ENCODE measurements at places on chromosomes 6 and 20.
A peak's percentile ranks its signal among the peaks of the same experiment; 100 is the strongest.

DNA sequence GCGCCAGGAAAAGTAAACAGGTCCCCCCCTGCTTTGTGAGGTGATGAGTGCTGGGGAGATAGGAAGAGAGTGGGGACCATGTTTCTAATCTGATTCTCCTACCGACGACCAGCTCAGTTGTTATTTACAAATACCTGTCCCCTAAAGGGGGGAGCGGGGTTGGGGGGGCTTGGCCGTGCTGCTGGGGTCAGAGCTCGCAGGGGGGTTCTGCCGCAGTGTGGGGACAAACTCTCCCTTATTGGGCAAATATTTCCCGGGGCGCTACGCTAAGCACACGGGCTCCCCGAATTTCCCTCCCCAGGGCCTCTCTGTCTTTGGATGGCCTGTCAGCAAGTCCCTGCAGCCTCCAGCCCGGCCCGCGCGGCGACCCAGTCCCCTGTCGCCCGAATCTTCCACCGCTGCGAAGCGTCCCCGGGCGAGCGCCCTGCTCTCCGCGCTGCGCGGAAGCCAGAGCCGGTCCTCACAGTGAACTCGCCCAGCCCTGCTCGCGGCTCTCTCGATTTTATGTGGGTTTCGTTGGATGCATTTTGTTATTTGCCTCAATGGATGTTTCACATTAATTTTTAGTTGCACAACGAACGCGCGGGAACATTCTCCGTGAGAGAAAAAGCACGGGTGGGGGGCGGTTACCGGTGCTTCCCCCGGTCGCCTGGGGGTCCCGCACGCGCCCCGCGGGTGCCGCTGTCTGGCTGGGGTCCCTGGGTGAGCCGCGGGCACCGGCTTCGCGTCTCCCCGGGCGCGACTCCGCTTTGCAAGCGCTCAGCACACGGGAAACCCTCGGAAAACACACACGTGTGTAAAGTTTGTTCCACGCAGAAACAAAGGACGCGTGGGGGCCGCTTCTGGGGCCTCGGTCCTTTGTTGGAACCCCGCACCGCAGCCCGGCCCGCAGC, 1.5 kb upstream of the STX16 start:
- DNase-seq, result no peak

DNA sequence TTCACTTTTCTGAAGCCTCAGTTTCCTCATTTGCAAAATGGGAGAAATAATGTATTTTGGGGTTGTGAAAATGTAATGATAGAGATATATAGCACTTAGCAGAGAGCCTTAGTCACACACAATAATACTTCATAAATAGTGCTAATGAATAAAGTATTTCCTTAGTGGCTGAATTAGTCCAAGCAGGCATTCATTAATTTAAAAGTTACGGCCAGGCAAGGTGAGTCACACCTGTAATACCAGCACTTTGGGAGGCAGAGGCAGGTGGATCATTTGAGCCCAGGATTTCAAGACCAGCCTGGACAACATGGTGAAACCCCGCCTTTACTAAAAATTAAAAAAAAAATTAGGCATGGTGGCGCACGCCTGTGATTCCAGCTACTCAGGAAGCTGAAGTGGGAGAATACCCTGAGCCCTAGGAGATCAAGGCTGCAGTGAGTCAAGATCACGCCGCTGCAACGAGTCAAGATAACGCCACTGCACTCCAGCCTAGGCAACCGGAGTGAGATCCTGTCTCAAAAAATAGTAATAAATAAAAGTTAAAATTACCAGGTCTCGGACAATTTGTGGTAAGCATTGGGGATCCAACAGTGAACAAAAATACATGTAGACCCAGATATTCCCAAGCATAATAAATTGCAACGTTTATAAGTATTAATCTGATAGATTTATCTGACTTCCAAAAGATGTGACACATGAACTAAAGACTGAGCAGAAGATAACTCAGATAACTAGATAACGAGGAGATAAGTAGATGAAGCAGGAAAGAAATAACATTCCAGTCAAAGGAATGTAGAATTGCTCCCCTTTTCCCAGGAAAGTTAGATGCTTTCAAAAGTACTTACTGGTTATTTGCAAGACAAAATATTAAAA, 2.1 kb upstream of the IBTK start:
- DNase-seq, result no peak

DNA sequence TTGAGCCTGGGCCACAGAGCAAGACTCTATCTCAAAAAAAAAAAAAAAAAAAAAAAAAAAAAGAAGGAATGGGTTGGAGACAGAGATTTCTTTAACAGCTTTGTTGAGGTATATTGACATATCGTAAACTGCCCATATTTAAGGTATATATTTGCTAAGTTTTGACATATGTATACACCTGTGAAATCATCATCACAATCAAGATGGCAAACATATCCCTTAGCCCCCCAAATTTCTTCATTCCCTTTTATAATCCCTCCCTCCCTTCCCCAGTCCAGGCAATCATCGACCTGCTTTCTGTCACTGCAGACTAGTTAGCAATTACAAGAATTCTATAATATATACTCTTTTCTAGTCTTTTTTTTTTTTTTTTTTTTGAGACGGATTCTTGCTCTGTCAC, 29.0 kb downstream of the SERPINB1 start:
- no peak for DNase-seq

- peak; percentile 22 for DNase-seq
These were observed 175.9 kb downstream of the ARID1B start for GRCh38 chr6:156953127-156953478.

DNA sequence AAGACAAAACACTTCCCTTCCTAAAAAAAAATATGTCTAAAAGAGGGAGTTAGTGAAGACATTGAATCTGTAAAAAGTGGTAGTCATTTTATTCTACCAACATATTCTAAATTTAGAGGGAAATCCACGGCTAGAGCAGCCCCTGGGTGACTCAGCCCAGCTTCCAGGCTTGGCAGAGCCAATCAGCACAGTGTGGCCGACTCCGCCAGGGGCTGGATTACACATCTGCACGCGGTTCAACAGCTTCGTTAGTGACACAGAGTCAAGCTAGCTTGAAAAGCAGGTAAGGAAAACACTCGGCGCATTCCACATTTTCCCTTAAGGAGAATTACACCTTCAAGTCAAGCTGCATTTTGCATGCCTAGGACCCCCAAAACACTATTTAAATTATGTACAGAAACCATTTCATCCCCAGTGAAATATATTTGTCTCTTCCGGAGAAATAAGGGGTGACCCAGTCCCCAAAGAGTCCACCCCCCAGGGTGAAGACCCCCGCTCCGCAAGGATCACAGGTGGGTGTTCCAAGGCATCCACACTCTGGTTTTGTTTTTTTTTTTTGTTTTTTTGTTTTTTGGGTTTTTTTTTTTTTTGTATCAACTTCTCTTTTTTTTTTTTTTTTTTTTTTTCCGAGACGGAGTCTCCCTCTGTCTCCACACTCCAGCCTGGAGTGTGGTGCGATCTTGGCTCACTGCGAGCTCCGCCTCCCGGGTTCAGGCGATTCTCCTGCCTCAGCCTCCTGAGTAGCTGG, 58.4 kb upstream of the ARID1B start:
- peak; percentile 27 for DNase-seq

- DNase-seq, result no peak
These were observed 221.6 kb upstream of the ASCC3 start for GRCh38 chr6:101102702-101103101.

DNA sequence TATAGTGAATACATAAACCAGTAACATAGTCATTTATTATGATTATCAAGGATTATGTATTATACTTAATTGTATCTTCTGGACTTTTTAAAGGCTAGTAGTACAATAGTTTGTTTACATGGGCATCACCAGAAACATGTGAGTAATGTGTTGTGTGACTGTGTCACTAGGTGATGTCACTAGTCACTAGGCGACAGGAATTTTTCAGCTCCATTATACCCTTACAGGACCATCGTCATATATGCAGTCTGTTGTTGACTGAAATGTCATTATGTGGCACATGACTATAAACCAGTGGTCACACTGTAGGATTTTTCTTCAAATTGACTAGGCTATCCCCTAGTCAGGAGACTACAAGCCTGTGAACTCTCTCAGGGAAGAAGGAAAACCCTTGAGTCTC, 86.5 kb upstream of the CENPW start:
- DNase-seq, result no peak

- no peak for DNase-seq
These were observed 190.8 kb downstream of the TENT5A start for GRCh38 chr6:81561731-81562130.

DNA sequence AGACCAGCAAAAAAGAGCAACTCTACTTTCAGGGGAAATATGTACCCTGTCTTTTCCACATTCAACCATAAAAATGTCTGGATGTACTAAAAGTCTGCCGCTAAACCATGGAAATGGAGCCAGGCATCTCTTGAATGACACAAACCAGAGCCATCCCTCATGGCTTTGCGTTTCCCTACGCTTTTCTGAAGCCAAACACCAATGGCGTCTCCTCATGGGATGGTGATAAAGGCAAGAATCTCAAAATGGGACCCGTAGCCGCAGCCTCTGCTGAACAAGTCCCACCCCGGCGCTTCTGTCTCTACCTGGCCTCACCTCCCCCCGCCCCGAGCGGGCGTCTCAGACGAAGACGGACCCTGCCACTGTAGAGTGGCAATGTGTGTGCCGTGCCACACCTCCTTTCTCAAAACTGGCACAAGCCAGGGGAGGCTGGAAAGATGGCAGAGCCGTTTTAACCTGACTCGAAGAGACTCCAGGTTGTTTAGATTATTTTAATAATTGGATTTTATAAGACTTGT, 80.3 kb upstream of the AFDN start:
- DNase-seq, result no peak

GRCh38 chr20:19012676-19013075, 199.1 kb downstream of the SCP2D1 start:
- DNase-seq, result no peak

DNA sequence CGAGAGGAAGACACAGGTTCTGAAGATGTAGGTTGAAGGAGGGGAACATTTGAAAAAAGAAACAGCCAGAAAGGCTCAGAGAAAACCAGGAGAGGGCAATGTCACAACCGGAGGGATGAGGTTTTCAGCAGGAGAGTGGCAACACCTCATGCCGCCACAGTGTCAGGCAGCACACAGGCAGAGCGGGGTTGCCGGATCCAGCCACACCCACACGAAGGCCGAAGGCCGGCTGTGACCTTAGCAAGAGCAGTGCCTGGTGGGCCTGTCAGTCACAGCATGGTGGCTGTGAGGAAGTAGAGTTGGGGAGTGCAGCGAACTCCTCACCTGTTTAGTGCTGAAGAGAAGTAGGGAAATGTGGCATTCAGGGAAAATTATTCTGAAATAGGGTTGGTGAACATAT, 14.0 kb downstream of the HDDC2 start:
- no peak for DNase-seq

- DNase-seq, result no peak
These were observed 194.4 kb downstream of the BMP7 start for GRCh38 chr20:57071954-57072583.

DNA sequence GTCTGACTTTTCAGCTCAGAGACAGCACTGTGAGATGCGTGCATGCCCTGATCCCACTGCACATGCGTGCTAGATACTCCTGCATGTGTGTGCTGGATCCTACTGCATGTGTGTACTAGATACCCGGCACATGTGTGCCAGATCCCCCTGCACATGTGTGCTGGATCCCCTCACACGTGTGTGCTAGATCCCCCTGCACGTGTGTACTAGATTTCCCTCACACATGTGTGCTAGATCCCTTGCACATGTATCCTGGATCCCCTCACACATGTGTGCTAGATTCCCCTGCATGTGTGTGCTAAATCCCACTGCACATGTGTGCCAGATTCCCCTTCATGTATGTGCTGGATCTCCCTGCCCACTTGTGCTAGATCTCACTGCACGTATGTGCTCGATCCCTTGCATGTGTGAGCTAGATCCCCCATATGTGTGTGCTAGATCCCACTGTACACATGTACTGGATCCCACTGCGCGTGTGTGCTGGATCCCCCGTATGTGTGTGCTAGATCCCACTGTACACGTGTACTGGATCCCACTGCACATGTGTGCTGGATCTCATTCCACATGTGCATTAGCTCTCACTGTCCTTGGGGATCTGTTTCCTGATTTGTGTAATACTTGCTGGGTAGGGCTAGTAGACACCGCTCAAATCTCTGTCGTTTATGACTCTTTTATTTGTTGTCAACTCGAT, 214.6 kb downstream of the SMOC2 start:
- DNase-seq, result no peak

- peak; percentile 93 for DNase-seq
These were observed 46.2 kb upstream of the ZNF184 start for GRCh38 chr6:27518881-27519795.

Data from fibroblast of pulmonary artery (primary cell).